ENCODE measurements at places on chromosomes 2 and 18.
A peak's percentile ranks its signal among the peaks of the same experiment; 100 is the strongest.

- no peak for DNase-seq
These were observed 29.4 kb downstream of the TMEM18 start for GRCh38 chr2:647691-648231.

DNA sequence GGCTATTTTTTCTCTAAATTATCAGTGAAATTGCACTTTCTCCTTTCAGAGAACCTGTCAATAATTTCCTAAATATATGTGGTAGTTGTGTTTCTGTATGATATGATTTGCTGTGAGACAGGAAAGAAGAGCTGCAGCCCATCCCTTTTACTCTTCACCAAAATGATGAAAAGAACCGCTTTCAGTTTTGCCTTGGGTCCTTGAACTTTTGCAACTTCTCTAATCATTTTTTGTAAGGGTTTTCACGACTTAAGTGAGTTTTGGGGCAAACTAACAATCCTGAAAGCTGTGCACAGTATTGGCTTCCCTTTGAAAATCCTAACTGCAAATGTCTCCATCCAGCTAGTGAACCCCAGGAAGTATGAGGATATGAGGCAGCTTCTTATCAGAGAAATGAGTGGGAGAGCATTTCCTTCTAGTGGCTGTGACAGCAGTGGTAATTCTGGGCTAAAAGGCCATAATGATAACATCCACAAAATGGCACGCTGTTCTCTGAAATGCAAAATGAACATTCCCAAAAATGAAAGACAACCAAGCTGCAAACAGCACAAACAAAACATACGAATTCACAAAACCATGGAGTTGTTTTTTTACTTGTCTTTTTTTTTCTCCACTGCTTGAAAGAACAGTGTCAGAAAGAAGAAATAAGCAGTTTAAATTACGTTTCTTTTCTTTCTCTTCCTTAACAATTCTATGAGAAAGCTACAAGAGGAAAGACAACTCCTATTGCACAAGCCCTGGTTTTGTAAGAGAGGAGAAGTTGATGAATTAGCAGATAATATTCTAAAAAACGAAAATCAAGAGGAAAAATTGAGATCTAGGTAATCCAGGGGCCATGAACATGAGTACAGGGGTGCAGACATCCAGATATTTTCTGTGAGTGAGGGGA, 1291.6 kb upstream of the ZEB2 start:
- no peak for DNase-seq

DNA sequence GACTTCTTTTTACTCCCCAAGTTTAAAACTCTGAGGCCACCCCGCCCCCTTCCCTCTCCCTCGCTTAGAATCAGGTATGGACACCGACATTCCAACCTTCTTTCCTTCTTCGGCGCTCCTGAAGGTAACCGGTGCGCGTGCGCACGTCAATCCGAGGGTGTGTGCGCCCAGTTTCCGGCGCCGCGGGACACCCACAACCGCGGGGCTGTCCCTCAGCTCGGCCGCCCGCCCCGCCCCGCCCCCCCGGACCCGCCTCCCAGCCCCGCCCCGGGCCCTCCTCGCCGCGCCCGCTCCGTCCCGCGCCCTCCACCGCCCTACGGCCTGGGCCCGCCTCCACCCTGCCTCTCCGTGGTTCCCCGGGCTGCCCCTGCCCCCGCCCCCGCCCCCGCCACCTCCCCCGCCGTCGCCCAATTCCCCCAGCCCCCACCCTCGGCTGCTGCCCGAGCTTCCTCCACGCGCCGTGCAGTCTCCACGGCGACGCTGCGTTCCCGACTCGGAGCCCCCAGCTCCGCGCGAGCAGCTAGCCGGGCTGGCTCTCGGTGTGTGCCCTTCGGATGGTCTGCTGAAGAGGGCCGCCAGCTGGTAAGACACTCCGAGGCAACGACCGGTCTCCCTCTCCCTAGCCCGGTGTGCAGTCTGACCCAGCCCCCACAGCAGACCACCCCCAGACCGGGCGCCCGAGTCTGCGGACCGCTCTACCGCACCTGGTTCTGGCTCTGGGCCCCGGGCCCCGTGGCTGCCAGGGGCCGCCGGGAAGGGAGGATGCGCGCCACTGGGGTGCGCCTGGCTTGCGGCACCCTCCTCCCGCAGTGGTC, 635 bp downstream of the ERICH2 start:
- peak; percentile 94 for DNase-seq

- DNase-seq: no peak
These were observed 171.3 kb downstream of the DLGAP1 start for GRCh38 chr18:4283746-4284291.

- no peak for DNase-seq
These were observed 9.1 kb downstream of the PCARE start for GRCh38 chr2:29065068-29065811.

DNA sequence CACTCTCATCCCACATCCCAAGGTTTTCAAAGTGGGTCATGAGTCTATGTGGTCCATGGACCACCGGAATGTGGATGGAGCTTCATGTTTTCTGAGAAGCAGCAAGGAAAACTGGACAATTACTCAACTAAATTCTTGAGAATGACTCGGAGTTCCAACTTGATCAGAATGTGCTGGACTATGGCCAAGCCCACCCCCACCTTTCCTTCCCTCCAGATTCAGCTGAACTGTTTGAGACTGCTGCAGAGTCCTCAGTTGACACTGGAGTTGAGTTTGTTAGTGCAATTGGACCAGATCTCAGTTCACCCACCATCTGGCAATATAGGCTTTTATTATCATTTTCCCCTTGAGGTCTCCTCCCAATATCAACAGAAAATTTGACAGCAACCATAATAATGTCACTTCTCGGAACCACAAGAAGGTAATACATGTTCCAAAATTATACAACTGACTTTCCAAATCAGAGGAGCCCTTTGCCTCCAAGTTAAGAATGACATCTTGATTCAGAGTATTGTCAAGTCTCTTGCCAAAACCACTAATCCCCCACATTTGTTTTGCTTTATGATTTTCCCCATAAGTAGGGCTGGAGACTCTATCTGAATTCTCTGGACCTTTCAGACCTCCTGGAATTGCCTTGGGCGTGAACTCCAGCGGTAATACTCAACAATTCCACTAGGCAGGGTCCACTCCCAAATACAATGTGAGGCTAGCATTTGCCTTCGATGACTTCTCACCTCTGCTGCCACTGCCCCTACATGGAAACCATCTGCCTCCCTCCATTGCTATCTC, 8.8 kb downstream of the COL4A4 start:
- no peak for DNase-seq

- no peak for DNase-seq
These were observed 1.5 kb downstream of the MALL start for GRCh38 chr2:110113961-110114591.

DNA sequence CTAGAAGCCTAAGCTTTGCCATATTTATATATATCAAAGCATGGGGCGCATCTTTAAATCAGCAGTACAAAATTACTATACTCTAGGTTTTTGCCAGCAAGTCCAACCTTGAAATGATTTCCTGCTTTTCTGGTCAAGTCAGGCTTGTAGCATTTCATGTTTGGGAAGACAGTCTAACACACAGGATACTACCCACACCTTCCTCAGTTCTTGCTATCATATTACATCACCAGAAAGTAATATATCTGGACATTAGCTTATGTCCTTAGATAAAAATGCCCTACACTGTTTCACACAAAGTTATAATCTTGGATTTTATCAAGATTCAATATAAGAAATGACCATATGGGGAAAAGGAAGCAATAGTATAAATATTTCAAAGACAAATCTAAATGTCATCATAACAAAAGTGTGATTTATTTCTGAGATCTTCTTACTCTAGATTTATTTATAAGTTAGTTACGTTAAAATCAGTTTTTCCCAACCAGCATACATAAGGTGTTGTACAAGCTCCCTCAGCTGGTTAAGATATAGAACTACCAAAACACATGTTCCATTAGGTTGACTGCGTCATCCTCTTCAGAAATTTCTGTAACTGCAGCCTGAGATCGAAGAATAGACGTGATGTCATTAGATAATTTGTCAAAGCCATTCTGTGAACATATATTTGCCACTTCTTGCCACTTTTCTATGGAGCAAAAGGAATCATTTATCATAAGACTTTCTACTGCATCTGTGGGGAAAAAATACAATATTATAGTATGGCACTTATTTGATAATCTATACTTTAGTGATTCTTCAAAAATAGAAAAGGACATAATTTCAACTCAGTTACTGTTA, 56.6 kb downstream of the CLHC1 start:
- peak; percentile 60 for DNase-seq

DNA sequence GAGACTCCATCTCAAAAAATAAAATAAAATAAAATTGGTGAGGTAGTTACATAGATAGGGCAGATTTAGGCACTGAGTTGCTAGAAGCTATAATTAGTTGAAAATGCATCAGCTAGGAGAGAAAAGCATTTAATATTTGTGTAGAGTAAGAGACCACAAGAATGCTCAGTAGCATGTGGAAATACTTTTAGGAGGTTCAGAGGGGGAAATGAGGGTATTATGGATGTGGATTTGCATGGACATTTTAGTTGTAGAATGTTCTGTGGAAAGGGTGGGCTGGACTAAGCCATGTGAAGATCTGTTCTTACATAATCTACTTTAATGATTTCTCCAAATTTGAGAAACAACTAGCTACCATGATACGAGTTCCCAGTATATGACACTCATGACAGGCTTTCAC, 95.5 kb downstream of the ATP9B start:
- DNase-seq: no peak

- no peak for DNase-seq
These were observed 1.3 kb downstream of the RAB10 start for GRCh38 chr2:26035090-26035743.

DNA sequence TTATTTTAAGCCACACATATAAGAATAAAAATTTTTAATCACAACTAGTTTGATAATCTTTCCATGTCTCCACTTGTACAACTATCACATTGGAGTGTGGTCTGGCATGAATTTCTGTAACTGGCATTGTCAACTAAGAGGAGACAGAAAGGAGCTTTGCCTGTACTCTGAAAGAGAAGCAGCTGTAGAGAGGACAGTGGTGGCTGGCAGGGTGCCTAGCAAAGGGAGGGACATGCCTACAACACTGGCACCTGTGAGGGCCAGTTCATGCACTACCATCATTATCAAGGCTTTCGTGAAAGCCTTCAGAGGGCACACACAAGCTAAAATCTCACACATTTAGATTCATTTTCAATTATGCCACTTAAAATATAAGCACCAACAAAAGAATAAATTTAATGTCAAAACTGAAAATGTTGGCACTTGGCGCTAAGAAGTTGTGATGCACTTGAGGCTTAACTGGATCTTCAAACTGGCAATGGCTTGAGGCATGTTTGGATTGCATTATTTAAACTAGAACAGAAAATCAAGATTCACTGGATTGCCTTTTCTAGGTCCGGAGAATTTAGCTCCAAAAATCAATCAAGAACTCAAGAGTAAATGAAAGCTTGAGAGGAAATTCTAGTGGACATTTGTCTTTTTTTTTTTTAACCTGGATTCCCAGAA, 238.6 kb downstream of the ZNF385B start:
- no peak for DNase-seq

DNA sequence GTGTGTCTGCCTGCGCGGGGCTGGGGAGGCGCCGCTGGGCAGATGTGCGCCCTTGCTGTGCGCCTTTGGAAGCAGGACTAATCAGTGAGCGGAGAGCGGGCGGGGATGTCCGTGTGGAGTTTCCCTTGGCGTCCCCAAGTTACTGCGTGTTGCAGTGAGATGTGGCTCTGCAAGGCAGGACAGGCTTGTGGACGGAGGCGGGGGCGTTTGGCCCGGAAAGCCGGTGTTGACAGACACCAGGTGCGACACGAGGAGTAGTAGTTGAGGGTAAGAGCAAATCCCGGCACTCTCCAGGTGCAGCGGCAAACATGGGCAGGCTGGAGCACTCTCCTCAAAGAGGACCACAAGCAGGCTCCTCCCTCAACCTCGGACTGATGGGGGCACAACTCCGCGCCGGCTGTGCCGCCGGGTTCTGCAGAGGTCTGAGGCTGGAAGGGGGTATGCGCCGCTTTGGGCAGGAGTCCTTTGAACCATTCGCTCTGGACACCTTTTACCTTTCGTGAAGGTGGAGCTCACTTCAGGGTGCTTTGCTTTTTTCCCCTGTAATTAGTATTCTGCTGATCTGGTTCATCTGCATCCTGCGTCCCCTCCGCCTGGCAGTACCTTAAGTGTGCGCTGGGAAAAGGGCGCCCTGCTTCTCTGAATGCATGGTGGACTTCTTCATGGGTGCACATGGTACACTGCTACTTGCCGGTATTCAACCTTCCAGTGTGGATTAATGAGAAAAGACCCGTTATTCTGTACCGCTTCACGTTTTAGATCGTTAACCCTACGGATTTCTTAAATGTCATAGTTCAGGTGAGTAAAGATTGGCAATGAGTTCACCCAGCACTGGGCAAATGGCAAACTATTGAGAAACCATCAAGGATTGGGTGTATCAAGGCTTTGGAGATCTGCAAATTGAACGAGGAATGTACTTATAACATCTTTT, 608 bp downstream of the CDH7 start:
- DNase-seq: no peak

DNA sequence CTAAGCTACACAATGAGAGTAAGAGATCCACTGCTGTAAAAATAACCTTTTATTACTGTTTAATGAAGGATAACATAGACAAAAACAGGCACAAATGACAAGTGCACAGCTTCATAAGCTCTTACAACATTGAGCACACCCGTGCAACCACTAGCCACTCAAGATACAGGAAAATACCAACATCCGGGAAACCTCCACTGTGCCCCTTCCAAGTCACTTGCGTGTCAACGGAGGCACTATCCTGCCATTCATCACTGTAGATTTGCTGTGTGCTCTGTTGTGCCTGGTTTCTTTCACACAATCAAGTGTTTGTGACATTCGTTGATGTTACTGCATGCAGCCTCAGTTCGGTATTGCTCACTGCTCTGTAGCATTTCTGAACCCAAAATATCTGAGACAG, 292.9 kb upstream of the MYT1L start:
- no peak for DNase-seq

- no peak for DNase-seq
These were observed 20.8 kb upstream of the CIDEA start for GRCh38 chr18:12233378-12233777.

DNA sequence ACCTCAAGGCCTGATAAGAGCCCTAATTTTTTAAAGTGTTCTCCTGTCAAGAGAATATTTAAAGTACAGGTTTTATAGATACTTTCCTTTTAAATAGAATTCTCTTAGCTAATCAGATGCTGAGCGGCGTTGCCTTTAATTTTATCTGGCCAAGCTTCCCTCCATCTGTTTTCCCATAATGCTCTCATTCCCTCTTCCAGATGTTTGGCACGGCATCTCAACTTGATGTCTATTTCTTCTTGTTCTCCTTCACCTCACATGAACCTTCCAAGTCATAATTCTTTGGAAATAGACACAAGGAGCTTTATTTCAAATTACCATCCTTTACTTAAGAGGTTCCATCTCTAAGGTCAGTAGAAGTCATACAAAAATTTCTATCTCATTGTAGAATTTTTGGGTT, 76.1 kb upstream of the CPO start:
- no peak for DNase-seq
